ENCODE measurements at places on chromosomes 3 and 15.

GRCh38 chr3:116601206-116601605 is 108.4 kb upstream of the TUSC7 start:
- DNase-seq, result no peak

GRCh38 chr3:188198001-188198400 is 44.0 kb downstream of the LPP start:
- no peak for DNase-seq

GRCh38 chr3:102142379-102143060 is 292.3 kb upstream of the ZPLD1 start:
- DNase-seq, result no peak

- no peak for DNase-seq
These were observed 151.1 kb upstream of the HES1 start for GRCh38 chr3:193984876-193985275.

DNA sequence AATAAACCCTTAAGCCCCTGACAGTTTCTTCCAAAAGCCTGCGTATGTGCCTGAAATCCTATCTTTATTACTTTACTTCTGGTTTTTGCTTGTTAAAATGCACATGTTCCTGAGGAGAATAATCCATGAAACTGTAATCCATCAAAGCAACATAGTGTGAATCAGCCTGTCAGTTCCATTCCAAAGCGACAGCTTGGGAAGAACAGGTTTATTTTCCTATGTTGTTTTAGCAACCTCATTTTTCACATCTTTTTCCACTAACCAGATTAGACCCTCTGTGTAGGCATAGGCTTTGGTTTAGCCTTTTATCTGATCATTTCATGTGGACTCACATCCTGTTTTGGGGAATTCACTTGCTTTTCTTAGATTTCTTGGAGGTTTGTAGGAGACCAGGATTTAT is 988.0 kb downstream of the SQOR start:
- DNase-seq, result no peak

DNA sequence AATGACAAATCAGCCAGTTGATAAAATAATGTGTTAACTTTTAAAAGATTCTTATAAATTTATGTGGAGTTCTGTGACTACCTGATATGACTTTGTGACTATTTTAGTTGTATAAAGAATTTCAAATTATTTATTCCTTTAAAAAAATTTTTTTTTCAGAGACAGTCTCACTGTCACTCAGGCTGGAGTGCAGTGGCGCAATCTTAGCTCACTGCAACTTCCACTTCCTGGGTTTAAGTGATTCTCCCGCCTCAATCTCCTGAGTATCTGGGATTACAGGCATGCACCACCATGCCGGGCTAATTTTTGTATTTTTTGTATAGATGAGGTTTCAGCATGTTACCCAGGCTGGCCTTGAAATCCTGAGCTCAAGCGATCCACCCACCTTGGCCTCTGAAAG is 48.5 kb downstream of the MBNL1 start:
- DNase-seq, result no peak

DNA sequence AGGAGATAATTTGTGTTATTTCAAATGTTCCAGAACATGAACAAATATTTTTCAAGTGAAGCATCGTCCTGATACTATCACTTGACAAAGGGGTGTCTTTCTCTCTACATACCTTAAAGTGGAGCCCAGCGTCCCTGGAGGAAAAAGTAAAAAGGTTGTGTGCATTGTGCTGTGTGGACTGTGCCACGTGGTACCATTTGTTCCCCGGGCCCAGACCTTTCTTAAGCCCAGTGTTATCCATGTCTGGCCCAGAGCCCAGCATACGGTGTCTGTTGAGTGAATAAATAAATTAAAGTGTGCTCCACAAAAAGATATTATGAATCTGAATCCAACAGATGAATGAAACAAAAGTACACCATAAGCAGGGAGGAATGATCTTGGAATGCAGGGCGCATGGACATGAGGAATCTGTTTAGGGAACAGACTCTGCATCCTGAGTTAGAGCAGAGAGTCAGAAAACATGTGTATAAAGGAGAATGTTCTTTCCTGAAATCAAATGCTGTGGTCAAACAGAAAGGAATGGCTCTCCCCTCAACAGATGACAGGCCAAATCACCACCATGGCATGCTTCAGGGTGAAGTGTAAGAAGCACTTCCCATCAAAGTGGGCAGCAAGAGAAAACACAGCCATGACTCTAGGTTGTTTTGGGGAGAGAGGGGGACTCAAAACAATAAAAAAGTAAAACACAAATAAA is 8.1 kb upstream of the PRSS50 start:
- no peak for DNase-seq
